ENCODE measurements at places on chromosomes 1 and 21.

- DNase-seq, result no peak
- H3K27me3 ChIP-seq, result no peaks in the 10 kb centered on the region
- no peak overlapping the region for H3K4me3 ChIP-seq
- no peaks in the 10 kb centered on the region for H3K4me1 ChIP-seq
- no peak overlapping the region for H3K27ac ChIP-seq
- H3K36me3 ChIP-seq, result no peaks in the 10 kb centered on the region
Observed at GRCh38 chr1:221470000-221470698, 271.7 kb downstream of the DUSP10 start.

DNA sequence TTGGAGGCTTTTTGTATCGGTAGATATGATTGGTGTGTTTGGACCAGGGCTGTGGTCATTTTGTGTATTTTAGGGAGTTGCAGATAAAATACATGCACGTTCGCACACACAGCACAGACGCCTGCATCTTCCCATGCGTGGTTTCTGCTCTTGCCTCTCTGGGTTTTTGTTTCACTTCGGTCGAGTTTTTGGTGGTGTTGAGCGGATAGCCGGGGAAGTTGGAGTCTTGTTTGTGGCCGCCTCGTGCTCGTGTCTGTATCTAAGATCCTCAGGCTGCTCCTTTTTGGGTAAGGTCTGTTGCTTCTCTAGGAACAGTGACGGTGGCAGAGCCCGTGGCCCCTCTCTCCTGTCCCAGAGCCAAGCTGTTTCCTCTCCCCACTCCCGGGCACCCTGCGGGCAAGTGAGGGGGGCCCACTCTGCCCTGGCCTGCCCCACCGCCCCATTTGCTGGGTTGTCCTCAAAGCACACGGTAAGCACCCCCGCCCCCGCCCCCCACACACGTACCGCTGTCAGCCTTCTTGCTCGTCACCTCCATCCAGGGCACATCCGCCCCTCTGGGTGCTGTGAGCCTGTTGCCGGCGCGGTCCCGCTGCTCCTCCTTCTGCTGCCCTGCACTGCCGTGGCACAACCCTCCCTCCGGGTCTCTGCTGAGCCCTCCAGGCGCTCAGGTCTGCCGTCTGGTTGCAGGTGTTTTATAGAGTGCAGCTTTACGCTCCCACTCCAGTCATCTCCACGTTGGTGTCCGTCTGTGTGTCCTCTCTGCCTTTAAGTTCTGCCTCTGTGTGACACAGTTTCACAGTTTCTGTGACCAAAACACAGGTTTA lies 51.9 kb downstream of the AGPAT3 start:
- H3K27ac ChIP-seq, result peak overlapping the region; percentile 60
- H3K27me3 ChIP-seq, result no peaks in the 10 kb centered on the region
- peak overlapping the region; percentile 65 for H3K4me3 ChIP-seq

- no peak overlapping the region for H3K4me3 ChIP-seq
- H3K27ac ChIP-seq, result no peak overlapping the region
- no peaks in the 10 kb centered on the region for H3K36me3 ChIP-seq
- no peaks in the 10 kb centered on the region for H3K4me1 ChIP-seq
Observed at GRCh38 chr1:157069601-157070000, 24.1 kb upstream of the ARHGEF11 start.

DNA sequence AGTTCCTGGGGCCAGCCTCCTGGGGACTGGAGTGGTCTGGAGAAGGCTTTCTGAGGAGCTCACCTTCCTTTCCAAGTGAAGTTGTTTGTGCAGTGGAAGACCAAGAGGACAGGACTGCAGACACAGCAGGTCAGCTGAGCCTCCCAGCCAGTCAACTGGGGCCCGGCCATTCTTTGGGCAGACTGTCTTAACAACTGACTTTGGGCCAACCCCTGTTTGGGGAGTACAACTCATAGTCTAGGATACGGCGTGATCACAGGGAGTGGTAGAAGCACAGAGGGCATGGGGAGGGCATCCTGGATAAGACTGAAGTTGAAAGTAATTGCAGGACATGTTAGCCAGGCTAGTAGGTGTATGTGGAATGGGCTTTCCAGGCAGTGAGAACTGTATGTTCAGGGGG lies 50.3 kb downstream of the PGM1 start:
- H3K36me3 ChIP-seq, result no peaks in the 10 kb centered on the region
- no peaks in the 10 kb centered on the region for H3K27me3 ChIP-seq
- H3K27ac ChIP-seq, result no peak overlapping the region
- no peak for DNase-seq
- H3K4me3 ChIP-seq, result no peak overlapping the region

- DNase-seq, result no peak
- H3K4me1 ChIP-seq, result no peaks in the 10 kb centered on the region
- H3K27ac ChIP-seq, result no peak overlapping the region
- no peak overlapping the region for H3K4me3 ChIP-seq
Observed at GRCh38 chr1:101301446-101302057, 64.7 kb downstream of the S1PR1 start.

DNA sequence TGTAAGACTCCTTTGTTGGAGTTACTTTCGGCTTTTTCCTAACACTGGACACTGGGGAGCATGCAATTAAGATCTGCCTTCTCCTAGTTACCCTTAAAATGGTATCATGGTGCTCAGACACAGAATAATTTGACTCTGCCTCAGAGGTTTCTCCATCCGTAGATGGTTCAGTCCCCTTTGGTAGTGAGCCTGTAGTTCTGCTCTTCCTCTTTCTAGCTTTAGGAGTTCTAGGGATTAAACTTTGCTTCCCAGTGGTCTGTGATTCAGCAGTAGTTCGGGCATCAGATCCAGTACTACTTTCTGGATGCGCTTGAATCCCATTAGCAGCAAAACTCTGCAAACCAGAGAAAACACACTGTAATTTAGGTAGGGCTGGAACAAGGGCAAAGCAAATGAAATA lies 1.5 kb downstream of the DNTTIP2 start:
- no peak for DNase-seq
- no peaks in the 10 kb centered on the region for H3K27me3 ChIP-seq
- H3K4me3 ChIP-seq, result no peak overlapping the region
- no peak overlapping the region for H3K27ac ChIP-seq
- H3K4me1 ChIP-seq, result no peaks in the 10 kb centered on the region

DNA sequence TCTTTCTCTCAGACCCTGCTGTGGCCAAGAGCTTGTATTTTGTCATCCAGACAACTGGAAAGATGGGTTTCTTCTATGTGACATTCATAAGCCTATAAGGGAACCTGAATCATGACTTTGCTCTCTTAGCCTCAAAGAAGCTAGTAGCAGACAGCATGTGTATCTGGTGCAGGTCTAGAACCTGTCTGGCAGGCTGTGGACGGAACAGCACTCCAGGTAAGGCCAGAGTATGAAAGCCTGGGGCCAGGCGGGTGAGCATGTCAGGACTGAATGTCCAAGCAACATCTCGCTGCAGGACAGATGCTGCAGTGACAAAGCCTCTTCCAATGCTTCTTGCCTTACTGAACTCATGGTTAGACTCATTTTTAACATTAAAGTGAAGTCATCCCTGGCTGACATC lies 32.8 kb downstream of the AKNAD1 start:
- no peak overlapping the region for H3K27ac ChIP-seq
- no peaks in the 10 kb centered on the region for H3K4me1 ChIP-seq
- no peaks in the 10 kb centered on the region for H3K27me3 ChIP-seq
- H3K4me3 ChIP-seq, result no peak overlapping the region

GRCh38 chr1:171654201-171654941 lies 1.9 kb upstream of the MYOC start:
- H3K27me3 ChIP-seq, result no peaks in the 10 kb centered on the region
- H3K4me3 ChIP-seq, result no peak overlapping the region
- H3K4me1 ChIP-seq, result no peaks in the 10 kb centered on the region
- no peak overlapping the region for H3K27ac ChIP-seq

DNA sequence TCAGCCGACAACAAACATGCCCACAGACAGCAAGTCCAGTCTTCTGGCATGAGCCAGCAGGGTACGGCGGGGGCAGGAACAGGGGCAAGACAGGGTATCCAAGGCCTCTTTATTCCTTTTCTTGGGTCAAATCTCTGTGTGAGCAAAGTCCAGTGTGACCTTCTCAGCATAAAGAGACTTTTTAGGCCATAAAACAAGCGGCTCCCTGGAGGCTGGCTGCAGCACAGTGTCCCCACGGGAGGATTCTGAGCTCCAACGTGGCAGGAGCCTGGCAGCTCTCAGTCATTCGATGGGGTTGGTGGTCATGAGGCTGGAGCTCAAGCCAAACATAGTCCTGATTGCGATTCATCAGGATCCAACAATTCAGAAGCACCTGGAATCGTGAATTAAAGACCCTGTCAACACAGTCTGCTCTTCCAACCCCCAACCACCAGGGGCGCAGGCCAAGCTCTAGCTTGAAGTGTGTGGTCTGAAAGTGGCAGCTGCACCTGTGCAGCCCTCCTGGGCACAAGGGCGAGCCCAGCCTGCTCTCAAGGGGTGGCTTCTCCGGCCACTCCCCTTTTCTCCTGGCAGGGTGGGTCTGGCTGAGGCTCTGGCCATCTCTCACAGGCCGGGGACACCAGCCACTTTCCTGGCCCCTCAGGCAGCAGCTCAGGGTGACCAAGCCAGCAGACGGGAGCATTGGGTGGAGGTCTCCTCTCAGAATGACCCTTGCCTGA lies 62.1 kb downstream of the SLC66A1 start:
- H3K4me3 ChIP-seq, result no peak overlapping the region
- no peaks in the 10 kb centered on the region for H3K27me3 ChIP-seq
- DNase-seq, result no peak
- H3K36me3 ChIP-seq, result peaks cover 3% of the 10 kb centered on the region

DNA sequence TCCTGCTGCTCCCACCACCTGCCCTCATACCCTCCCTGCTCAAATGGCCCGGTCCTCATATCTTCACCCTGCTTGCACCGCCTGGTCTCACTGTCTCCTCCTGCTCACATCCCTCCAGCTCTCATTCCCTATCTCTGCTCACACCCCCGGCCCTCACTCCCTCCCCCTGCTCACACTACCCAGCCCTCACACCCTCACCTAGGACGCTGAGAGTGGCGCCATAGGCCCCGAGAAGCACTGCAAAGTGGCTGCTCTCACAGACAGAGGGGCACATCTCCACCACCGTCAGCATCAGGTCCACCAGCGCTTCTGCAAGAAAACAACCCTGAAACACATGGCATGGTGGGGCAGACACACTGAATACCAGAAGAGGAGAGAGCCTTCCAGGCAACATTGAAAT lies 38.6 kb downstream of the MRAP start:
- H3K27ac ChIP-seq, result no peak overlapping the region
- H3K4me3 ChIP-seq, result no peak overlapping the region
- DNase-seq, result no peak
- peaks cover 12% of the 10 kb centered on the region for H3K36me3 ChIP-seq
- no peaks in the 10 kb centered on the region for H3K4me1 ChIP-seq

DNA sequence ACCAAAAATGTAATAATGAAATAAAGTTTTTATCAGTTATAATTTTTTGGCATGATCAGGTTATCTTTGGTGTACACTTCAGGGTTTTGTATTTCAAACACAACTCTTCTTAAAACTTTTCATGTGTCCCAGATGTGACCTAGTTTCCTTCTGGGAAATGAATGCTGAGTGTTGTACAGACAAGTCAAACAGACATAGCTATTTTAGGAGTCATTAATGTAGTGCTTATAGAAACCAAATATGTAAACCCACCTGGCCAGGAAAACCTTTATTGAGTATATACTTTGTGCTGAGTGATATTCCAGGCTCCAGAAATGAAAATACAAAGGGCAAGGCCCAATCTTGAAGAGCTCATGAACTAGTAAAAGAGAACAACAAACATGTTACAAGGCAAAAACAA lies 25.9 kb upstream of the HOOK1 start:
- H3K4me1 ChIP-seq, result no peaks in the 10 kb centered on the region
- H3K27ac ChIP-seq, result no peak overlapping the region
- H3K27me3 ChIP-seq, result no peaks in the 10 kb centered on the region
- no peak for DNase-seq

DNA sequence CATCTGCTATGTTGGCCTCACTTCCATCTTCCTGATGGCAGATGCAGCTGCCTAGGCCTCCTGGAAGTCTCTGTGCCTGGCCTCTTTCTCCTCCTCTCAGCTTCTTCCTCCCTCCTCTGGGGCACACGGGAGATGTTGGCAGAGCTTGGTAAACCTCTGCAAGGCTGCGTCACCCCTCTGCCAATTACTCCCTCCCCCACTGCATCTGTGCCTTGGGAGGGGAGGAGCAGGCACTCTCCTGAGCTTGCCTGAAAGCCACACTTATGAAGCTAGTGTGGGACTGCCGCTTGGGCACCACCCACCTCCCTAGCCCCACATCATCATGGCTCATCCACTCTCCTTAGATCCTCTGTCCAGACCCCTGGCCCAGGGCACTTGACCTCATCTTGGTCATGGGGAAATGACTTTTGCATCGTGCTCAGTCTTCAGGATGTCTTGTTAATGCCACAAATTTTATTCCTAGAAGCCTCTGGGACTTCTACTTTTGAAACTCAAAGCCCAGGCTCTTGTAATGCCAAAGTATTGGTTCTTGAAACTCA lies 7.3 kb upstream of the TMEM51 start:
- DNase-seq, result no peak
- H3K36me3 ChIP-seq, result no peaks in the 10 kb centered on the region
- no peak overlapping the region for H3K27ac ChIP-seq
- no peaks in the 10 kb centered on the region for H3K4me1 ChIP-seq

- no peak for DNase-seq
- no peak overlapping the region for H3K27ac ChIP-seq
- no peak overlapping the region for H3K4me3 ChIP-seq
- no peaks in the 10 kb centered on the region for H3K36me3 ChIP-seq
Observed at GRCh38 chr1:241934201-241934848, 23.2 kb upstream of the BECN2 start.

DNA sequence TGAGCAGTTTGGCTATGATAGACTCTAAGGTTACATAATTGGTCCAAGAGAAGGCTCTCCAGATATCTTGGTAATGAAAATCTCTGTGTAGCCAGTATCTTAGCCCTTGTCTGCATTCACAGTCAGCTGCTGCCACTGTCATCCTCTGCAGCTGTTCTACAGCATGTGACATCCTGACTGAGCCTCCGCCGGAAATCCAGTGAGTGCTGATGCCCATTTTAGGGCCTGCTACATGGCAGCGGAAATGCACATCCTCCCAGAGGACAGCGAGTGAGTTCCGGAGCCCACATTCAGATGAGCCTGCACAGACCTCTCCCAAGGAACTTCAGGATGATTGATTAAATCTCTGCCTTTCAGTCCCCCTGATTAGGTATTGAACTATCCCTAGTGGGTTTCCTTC lies 237.1 kb downstream of the HHIPL2 start:
- DNase-seq, result peak; percentile 88
- peaks cover 8% of the 10 kb centered on the region for H3K4me1 ChIP-seq
- 0 out of 2 replicates have a peak overlapping the region, but pooled peaks have one; percentile 6 for H3K4me3 ChIP-seq
- no peaks in the 10 kb centered on the region for H3K27me3 ChIP-seq

GRCh38 chr1:164726235-164726634 lies 167.3 kb downstream of the PBX1 start:
- DNase-seq, result no peak
- no peak overlapping the region for H3K4me3 ChIP-seq

GRCh38 chr21:46443910-46444309 lies 14.8 kb upstream of the DIP2A start:
- no peak overlapping the region for H3K27ac ChIP-seq
- no peaks in the 10 kb centered on the region for H3K27me3 ChIP-seq

DNA sequence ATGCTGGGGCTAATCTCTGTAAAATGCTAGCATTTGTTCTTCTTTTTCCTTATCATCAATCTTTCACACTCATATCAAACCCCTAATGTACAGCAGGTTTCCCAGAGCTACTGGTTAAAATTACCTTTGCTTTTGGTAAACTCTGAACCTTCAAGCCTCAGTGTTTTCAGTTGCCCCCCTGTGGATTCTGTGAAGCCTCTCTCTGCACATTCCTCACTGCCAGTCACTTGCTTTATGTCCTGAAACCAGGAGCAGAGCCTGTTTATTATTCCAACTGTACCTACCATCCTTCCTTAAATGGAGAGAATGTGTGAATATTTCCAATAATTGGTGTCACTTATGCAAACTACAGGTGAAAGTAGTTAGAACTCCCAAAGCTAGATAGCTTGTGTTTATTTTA lies 134.2 kb downstream of the NEK7 start:
- no peaks in the 10 kb centered on the region for H3K36me3 ChIP-seq
- peaks cover 8% of the 10 kb centered on the region for H3K4me1 ChIP-seq
- H3K27me3 ChIP-seq, result no peaks in the 10 kb centered on the region
- H3K4me3 ChIP-seq, result no peak overlapping the region
- H3K27ac ChIP-seq, result no peak overlapping the region

All from MM.1S (cell line).